ENCODE measurements at places on chromosomes 7 and 10. TPM values are rescaled to one million over a fixed set of nuclear protein-coding genes. Genes with fewer than 3 reads are reported as not detected.

The OR13A1 gene
- not detected for total RNA-seq

The COA1 gene
- total RNA-seq, result 56.1 TPM

The GRM3 gene
- not detected for total RNA-seq

The STX1A gene
- total RNA-seq, result 13.9 TPM

The GOLGA7B gene
- 0.05 TPM for total RNA-seq

The ZNF853 gene
- total RNA-seq, result 1.7 TPM

The FBH1 gene
- total RNA-seq, result 110 TPM

The CUBN gene
- total RNA-seq, result 0.35 TPM

DNA sequence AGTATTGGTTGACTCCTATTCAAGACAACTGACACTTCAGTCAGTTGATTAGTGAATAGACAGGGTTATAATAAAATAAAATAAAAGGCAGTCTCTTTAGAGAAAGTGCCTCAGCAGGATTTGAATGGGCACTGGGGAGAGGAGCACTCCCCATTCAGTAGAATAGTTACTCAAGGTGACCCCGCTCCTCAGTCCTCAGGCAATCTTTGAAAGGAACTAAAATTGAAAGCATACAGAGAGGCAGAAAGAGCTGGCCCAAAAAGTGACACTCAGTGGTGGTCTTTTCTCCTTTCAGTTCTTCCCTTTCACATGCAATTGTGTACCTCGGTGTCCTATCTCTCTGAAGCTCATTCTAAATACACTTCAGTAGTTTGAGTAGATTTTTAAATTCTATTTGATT is 47.4 kb upstream of the MACC1 start:
- DNase-seq, result no peak

- DNase-seq, result no peak
Measured at GRCh38 chr7:55240418-55241142, 124.6 kb upstream of the LANCL2 start.

DNA sequence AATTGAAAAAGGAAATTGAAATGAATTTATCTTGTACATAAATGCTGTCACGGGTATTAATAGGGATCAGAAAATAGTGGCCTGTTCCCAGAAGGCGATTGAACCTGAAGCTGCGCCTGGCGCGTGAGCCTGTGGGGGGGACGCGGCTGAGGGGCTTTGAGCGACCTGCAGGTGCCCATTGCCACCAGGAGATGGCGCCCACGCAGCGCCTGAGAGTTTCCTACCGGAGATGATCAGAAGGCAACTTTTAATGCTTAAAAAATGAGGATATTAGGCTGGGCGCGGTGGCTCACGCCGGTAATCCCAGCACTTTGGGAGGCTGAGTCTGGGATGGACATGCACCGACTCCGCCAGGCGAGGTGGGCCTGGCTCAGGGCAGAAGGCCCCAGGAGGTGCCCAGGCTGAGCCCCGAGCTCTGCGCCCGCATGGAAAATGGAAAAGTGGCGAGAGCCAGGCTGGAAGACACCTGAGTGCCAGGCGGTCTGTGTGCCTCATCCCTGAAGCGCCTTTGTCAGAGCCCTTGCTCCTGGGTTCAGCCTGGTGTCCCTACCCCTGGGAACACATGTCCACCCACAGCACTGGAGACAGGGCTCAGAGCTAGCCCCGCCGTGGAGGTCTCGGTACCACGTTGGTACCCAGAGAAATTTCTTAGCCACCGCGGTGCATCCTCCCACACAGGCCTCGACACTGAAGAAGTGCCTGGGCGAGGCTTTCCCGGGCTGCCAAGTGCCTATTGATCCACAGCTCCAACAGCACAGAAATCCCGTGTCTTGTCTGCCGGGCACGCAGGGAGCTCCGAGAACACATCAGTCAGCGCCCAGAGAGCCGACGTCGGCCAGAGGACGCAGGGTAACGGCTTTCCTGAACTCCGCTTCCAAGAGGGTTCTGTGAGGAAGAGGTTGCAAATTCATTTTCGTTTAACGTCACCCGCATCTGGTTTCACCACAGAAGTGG is 117.4 kb downstream of the INPP5A start:
- peak; percentile 22 for DNase-seq

DNA sequence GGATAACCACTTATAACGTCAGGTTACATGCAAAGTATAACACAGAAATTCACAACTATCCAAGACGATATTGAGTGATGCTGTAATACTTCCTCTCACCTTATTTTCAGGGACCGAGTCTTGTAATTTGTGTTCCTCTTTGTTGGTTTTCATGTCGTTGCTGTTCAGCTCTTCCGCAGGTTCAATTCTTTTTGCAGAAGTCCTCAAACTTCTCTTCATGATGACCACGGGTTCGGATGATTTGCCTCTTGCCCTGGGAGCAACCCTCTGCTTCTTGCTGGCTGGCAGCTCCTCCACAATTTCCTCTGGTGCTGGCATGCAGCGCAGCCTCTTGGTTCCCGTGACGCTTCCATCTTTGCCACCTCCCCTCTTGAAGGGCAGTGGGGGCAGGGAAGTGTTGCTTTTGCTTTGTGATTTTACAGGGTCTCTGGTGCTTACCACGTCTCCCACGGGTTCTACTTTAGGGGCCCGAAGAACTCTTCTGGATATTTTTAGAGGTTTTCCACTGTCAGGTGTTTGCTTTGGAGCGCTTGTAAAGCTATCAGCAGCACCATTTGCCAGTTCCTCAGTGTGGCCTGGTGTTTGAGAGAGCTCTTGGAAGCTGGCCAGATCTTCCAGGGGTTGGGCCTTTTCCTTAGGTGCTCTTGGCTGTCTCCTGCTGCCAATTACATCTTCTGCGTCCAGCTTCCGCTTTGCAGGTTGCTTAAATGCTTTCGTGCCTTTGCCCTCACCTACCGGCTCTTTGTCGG is 23.6 kb downstream of the MKI67 start:
- no peak for DNase-seq

DNA sequence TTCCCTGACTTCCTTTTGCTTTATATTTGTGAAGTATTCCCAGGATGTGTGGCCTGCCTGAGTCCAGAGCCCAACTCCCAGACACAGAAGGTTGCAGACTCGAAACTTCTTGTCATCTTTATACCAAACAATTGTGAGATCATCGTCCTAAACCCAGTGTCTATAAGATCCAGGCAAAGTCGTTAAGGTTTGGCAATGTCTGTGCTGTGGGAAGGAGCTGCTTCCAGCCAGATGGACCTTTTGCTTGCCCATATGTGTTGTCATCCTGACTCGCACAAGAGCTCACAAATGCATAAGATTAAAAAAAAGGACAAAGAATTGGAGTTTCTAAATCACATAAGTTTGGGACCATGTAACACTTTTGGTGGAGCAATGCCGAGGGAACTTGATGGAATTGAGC is 37.0 kb downstream of the WNT2 start:
- no peak for DNase-seq

DNA sequence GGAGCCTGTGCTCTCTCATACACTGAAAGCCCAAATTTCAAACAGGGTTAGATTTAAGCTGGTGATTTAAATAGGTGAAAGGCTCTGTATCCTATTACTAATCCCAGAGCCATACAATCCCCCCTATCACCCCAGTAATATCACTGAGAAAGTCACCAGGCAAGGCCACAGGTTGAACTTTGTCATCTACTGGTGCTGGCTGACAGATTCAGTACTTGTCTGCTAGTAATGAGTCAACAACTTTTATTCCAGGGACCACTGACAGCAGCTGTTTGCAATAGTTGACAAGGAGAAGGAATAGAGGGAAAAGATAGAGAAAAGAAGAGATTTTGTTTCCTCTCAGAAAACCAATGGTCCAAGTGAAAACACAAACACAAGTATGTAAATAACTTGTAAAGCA is 10.4 kb downstream of the ASB15 start:
- DNase-seq, result no peak

DNA sequence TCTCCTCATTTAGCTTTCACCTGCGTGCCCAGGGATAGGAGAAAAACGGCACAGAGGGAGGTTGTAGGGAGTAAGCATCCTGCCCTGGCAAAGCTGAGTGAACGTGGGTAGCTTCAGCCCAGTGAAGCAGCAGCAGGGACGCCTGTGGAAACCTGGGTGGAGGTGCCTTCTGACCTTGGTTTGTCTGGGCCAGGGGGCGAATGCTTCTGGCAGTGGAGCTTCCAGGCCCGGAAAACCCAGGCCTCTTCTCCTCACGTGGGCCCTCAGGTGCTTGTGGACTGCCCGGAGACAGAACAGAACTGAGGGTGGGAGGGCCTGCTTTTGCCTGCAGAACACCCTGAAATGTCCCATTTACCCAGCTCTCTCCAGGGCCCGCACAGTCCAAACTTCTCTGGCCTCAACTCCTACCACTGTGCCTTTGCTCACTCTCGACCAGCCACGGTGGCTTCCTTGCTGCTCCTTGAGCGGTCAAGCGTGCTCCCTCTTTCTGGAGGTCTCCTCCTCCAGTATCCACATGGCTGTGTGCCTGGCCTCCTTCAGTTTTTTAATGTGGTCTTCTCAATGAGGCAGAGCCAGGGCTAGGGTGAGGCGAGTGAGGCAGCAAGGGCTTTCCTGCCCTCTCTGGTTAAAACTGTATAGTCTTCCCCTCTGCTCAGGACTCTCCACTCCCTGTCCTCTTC is 62.4 kb downstream of the TMEM209 start:
- DNase-seq, result peak; percentile 64

DNA sequence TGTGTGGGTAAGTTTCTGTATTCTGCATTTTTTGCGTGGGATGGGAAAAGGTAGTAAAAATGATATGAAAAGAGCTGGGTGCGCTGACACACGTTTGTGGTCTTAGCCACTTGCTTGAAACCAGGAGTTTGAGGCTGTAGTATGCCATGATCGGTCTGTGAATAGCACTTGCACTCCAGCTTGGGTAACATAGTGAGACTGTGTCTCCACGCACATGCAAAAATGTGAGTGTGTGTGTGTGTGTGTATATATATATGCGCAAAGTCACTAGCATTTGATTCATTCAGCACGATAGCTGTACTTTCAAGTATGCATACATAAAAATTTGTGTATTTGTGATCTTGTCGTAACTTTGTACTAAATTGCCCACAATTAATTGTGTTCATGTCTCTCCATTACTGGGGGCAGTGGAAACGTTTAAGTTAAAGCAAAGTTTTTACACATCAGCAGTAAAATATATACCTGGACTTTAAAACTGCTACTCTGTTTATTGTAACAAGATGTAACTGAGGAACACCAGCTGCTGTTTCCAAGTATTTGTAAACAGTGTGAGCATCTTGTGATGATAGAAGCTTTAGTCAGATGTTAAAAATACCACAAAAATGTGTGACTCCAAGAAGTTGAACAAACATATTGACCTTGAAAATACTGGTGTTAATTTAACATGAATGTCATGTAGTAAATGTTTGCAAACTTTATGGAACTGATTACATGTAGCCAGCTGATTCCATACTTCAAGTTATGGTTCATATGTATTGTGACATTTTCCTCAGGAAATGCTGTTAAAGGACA is 1.6 kb downstream of the ZRANB1 start:
- DNase-seq, result peak; percentile 90

GRCh38 chr7:38312821-38313220 is 39.4 kb upstream of the TARP start:
- no peak for DNase-seq

GRCh38 chr10:22988581-22989360 is 60.9 kb downstream of the ARMC3 start:
- peak; percentile 36 for DNase-seq

DNA sequence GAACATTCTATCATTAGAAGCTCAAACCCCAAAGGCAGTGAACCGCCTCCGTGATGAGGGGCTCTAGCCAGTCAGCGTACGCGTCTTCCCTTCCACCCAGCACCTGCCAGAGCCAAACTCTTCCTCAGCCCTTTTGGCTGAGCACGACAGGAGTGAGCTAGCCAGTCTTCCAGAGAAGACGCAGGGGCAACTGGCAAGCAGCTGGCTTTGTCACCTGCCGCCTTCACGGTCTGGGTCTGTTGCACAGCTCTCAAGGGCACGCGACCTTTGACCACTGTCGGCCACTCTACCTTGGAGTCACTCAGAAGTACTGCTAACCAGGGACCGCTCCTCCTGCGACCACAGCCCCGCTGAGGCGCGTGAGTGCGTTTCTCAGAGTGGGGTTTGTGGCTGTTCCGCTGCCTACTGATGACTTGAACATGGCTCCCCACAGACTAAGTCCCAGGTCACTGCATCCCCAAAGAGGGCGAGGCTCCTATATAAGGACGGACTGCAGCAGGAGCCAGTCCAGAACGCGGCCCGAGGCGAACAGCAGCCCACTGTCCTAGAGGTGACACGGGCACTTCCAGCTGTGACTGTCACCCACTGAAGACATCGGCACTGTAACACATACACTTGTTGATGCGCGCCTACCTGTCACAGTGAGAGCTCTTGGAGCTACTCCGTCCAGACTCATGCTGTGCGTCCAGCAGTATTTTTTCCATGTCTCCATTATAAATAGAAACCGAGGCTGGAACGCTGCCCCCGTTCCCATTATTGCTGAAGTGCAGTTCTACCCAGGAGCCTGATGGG is 8.4 kb downstream of the BNIP3 start:
- no peak for DNase-seq

DNA sequence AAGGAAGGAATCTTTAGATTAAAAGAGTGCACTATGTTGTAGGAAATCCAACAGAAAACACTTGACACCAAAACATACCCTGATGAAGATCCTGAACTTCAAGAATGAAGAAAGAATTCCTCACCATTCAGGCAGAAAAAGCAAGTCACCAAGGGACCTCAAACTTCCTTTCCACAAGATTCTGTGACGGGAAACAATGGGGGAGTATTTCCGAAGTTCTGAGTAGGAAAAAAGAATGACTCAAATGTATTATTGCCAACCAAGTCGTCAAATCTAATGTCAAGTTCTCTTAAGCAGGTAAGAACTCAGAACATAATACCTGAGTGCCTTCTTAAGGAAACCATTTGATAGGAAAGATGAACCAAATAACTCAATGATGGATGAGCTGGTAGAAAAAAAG is 44.7 kb upstream of the MTURN start:
- no peak for DNase-seq

GRCh38 chr10:44295644-44296241 is 89.2 kb downstream of the CXCL12 start:
- DNase-seq, result peak; percentile 55

GRCh38 chr7:25830215-25830614 is 321.8 kb upstream of the NFE2L3 start:
- DNase-seq, result no peak

- DNase-seq, result no peak
Measured at GRCh38 chr7:18552943-18553604, 57.5 kb downstream of the HDAC9 start.

DNA sequence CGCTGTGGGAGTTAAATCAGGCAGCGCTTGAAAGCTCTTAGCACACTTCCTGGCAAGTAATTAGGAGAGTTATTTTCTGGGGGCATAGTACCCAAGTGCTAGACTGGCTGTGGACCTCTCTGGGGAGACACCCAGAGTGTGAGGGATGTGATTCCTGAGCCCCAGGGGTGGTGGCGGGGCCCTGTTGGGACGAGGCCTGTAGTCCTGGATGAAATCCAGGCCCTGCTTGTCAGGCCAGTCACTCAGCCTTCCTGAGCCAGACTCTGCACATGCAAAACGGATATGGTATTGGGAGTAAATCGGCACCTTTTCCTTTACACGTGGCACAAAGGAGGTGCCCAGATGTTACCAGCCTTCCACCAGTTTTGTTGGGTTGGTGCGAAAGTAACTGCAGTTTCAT is 31.2 kb downstream of the TRRAP start:
- no peak for DNase-seq
